Renal cortex interstitium (tissue), 15 donors: ENCODE measurements at places on chromosomes 5 and 9. TPM values are rescaled to one million over a fixed set of nuclear protein-coding genes. Genes with fewer than 3 reads are reported as not detected.

- no peak for DNase-seq
Observed at GRCh38 chr5:97119007-97119390, 23.4 kb downstream of the LIX1 start.

DNA sequence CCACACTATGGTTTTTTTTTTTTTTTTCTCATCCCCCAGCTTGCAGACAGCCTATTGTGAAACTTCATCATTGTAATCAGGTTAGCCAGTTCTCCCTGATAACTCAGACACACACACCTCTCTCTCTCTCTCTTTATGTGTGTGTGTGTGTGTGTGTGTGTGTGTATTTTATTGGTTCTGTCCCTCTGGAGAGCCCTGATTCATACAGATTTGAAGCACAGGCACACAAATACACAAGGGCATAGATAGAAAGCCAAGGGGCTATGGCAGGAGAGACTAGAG lies 20.6 kb upstream of the VCAN start:
- DNase-seq: no peak

GRCh38 chr9:33498387-33498786 lies 24.7 kb upstream of the NOL6 start:
- DNase-seq: no peak

DNA sequence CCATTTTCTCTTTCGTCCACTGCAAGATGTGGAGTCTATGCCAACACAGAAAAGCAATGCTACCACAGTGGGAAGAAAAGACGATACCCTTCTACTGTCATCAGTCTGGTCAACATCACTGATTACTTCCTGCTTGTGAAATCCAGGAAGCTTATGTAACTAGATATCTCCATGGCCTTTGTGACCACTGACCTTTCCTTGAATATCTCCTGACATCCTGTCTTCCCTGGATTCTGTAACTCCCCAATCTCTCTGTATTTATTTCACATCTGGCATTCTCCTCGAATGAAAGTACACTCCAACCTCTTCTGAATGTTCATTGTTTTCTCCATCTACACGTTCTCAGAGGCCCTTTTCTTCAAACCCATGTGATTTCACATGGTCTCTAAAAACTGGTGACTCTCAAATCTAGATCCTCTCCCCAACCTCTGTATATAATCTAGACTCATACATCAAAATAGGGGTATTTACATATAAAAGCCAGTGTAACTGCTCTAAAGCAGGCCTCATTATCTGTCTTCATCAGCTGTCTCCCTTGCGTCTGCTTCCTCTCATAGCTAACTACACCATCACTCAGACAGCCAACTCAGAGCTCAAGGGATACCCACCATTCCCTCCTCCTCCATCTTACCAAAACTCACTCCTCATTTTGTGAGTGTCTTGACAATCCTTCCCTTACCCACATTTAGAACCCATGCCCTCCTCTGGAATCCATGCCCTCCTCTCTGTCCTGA lies 156.8 kb downstream of the SEMA5A start:
- no peak for DNase-seq

DNA sequence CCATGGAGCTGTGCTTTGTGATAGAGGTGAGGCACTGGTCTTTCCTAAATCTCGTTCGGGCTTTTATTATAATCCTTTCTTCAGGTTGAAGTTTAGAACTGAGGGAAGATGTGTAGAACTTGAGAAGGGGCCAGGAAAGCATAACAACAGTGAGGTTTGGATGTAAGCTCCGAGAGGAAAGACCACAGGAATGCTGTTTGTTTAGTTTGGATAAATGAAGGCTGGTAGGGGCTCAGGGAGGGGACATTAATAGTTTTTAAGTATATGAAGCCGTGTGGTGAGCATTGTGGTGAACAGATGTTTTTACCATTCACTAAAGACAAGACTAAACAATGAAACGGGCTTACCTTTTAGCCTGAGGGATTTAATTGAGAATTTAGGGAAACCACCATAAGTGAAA lies 130.8 kb downstream of the ARHGAP26 start:
- no peak for DNase-seq

- no peak for DNase-seq
Observed at GRCh38 chr5:32100230-32100629, 73.9 kb downstream of the GOLPH3 start.

DNA sequence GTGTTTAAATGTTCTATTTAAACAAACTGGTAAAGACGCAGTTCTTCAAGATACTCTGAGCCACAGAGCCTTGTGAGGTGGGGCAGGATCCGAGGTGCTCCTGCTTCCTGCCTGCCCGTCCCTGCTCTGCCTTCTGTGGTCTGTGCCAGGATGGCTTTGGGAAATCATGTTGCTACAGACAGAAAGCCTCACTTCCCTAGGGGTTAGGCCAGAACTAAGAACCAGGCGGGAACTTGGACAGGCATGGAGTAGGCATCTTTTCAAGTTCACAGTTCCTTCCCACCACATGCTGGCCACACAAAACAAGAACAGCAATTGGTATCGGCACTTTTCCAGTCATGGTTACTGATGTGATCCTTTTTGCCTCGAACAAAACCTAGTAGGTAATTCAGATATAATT lies 67.7 kb upstream of the SPOCK1 start:
- no peak for DNase-seq

- no peak for DNase-seq
Observed at GRCh38 chr5:50740832-50741231, 74.4 kb downstream of the PARP8 start.

- no peak for DNase-seq
Observed at GRCh38 chr5:103033696-103034095, 86.2 kb downstream of the GIN1 start.

DNA sequence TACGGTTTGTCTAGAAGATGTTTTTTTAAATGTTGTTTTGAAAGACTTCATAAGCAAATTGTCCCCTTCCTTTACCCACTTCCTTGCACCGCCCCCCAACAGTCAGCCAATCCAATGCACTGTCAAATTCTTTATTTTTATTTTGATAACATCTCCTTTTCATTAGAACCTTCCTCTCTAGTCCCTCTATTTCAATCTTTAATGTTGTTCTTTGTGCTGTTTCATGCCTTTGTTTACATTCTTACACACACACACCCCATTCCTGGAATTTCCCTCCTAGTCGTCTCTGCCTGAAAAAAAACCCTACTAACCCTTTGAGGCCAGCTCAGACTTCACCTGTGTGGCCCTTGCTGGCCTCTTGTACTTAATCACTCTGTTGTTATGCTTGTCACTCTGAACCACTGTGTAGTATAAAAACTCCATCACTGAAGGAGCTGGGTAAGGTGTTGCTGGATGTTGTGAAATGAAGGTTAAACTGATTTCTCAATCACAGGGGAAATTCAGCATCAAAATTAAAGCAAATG lies 133.4 kb downstream of the UGCG start:
- DNase-seq: no peak

DNA sequence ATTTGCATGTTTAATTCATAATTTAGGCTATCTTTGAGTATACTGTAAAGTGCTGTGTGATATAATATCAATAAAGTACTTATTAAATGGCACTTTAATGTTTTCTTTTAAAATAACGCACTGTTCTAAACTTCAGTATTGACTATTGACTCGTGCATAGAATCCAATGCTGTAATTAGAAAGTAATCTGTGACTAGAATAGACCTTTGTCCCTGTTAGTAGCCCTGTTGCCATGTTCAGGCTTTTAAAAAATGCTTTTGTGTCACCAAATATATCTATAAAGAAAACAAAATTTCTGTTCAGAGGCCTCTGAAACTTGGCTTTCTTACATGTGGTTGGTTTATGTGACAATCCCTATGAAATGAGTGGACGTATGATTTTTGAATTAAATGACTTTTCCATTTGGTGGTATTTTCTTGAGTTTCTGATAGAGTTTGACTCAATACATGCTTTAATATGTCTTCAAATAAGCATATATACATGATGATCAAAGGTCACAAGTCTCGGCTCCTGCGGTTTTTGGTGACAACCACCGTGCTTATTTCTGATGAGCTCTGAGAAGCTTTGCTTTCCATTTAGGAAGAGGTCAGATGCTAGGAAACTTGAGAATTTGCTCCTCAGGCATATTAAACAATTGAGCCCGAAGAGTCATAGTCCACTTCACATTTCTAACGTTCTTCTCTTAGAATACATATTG lies 174.7 kb downstream of the NR3C1 start:
- DNase-seq: no peak

- no peak for DNase-seq
Observed at GRCh38 chr5:117568126-117568525, 993.5 kb upstream of the SEMA6A start.

GRCh38 chr5:81761270-81761669 lies 10.4 kb upstream of the SSBP2 start:
- no peak for DNase-seq

DNA sequence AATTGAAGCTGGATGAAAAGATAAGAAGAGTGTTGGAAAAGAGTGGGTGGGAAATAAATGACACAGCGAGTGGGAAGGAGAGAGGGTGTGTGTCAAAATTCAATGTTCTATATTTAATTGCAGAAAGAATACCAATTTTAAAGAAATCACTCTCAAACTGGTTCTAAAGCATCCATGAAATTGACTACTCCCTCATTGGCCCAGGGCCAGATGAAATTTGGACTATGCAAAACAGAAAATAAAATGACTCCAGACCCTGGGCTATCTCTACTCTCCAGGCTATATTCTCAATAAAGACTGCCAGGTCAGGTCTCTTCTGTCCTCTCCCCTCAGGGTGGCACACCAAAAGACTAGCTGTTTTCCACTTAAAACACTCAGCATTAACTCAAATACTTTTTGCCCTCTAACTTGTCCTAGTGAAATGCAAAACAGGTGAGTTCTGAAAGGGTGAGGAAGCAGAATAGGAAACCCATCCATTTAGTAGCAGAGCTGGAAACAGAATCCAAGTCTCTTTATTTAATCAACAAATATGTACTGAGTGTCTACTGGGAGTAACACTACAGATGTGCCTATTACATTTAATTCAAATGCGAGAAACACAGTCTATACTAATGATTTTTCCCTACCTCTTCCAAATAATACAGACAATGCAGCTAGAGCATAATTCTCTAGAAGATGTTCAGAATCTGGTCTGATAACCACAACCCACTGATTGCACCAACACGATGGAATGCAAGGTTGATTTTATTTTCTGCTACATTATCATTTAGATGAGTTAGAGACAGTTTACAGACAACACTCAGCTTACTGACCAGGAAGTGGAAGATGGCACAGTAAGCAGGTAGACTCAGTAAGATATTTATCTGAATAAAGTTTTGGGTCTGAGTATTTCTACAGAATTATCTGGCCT lies 42.1 kb downstream of the EFCAB9 start:
- no peak for DNase-seq

- no peak for DNase-seq
Observed at GRCh38 chr5:155826611-155827507, 500.1 kb upstream of the SGCD start.

GRCh38 chr9:34652602-34653000 lies 616 bp downstream of the IL11RA start:
- no peak for DNase-seq

GRCh38 chr5:100551183-100551582 lies 16.0 kb downstream of the FAM174A start:
- no peak for DNase-seq

GRCh38 chr9:126125577-126125976 lies 201.1 kb upstream of the MVB12B start:
- no peak for DNase-seq

GRCh38 chr9:70049672-70050271 lies 6.1 kb downstream of the MAMDC2 start:
- DNase-seq: no peak

- no peak for DNase-seq
Observed at GRCh38 chr5:89067362-89067761, 184.4 kb upstream of the MEF2C start.

DNA sequence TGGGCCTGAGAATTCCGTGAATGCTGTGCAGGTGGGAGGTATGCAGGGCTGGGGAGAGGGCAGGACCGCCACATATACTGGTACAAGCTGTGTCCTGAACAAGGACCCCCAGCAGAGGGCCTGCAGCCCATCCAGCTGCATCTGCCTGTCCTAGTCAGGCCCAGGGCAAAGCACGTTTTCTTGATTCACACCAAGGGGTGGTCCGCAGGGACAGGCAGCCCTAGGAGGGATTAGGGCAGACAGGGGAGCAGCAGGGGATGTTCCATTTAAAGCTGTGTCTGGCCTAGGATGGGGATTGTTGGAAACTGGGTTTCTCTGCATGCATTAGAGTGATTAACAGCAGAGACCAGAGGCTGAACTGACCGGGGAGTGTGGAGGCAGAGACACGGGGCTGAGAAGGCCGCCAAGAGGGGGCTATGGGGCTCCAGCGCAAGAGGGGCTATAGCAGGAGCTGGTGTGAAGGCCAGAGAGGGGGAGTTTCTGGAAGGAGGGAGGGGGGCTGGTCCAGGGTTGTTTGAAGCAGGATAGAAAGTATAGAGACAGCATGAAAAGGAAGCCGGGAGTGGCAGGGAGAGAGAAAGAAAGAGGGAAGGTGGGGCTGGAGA lies 2.7 kb downstream of the GRM6 start:
- DNase-seq: no peak

GRCh38 chr9:90201766-90202165 lies 440.9 kb downstream of the DIRAS2 start:
- DNase-seq: no peak

- DNase-seq: no peak
Observed at GRCh38 chr5:873328-873727, 19.3 kb downstream of the BRD9 start.

- DNase-seq: no peak
Observed at GRCh38 chr9:96044401-96044800, 168.9 kb downstream of the ERCC6L2 start.

DNA sequence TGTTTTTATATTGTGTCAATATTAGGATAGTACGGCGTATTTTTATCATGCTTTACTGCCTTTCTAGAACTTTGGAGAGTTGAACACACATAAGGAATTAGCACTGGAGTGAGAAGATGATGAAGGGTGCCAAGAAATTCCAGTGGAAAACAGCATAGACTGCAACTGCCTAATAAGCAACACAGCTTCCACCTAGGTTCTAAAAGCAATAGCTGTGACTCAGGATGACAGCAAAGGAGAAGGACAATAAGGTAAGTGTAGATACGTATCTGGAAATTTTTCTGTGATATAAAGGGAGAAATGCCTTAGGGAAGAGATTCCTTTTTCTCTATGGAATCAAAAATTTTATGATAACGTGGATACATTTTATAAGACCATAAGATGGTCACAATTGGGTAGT lies 7.4 kb downstream of the PTPRD start:
- no peak for DNase-seq

GRCh38 chr5:84725946-84726570 lies 341.4 kb upstream of the EDIL3 start:
- no peak for DNase-seq

DNA sequence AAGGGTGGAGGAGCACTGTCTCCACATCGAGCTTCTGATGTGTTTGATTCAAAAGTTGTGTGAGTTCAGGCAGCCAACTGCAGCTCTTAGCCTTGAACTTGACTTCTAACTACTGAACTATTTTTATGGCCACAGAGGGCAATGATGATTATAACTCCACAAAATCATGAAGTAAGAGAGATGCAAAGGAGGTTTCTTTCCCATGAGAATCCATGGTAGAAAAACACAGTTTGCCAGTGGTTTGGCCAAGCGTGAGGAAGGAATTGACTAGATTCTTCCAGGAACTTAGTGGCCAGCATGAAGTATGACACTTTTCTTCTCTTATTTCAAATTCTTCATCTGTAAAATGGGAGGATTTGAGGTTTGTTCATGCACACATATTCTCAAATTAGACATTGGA lies 43.2 kb downstream of the PAPPA start:
- DNase-seq: no peak

The GABBR2 gene
- polyA plus RNA-seq: 4.5 TPM

The HCN1 gene
- 0.03 TPM for polyA plus RNA-seq

The SPINK4 gene
- polyA plus RNA-seq: not detected

The GTF3C4 gene
- 26.5 TPM for polyA plus RNA-seq

The PCDHGA2 gene
- polyA plus RNA-seq: 7.9 TPM
